ENCODE measurements at places on chromosomes 4 and X.

- DNase-seq = no peak
Measured at GRCh38 chr4:60737858-60738257, 462.3 kb upstream of the ADGRL3 start.

GRCh38 chr4:26030780-26031179 is 116.8 kb downstream of the SMIM20 start:
- no peak for DNase-seq

DNA sequence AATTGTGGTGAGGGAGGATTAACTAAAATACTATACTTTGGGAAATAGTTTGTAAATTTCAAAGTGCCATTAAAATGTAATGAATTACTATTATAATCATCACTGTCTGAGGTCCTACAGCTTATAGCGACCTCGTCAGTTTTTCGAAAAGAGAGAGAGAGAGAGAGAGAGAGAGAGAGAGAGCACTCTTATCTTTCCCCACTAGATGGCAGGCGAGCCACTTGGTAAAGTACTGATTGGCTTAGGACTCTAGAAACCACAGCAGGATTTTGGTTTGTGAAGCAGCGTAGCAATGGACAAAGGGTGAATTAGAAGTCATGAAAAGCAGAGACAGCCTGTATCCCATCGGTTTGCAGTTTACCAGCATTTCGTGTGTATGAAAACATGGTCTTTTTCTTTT is 52.5 kb downstream of the LINC00632 start:
- no peak for DNase-seq

- no peak for DNase-seq
Measured at GRCh38 chrX:15790769-15791290, 546 bp downstream of the ZRSR2 start.

DNA sequence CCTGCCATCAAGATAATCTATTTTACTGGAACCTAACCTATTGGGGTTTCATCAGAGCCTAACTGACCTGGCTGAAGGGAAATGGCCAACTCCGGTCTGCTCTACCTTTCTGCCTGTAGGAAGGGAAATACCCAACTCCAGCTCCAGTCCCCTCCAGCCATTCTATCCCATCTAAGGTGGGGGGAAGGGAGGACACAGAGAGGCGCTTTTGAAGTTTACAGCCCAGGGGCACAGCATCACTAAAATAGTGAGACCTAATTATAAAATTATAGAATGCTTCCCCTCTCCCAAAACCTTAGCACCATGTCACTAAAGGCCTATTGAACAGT is 27.8 kb upstream of the ACSL4 start:
- no peak for DNase-seq
